ENCODE measurements at places on chromosomes 4 and X.

DNA sequence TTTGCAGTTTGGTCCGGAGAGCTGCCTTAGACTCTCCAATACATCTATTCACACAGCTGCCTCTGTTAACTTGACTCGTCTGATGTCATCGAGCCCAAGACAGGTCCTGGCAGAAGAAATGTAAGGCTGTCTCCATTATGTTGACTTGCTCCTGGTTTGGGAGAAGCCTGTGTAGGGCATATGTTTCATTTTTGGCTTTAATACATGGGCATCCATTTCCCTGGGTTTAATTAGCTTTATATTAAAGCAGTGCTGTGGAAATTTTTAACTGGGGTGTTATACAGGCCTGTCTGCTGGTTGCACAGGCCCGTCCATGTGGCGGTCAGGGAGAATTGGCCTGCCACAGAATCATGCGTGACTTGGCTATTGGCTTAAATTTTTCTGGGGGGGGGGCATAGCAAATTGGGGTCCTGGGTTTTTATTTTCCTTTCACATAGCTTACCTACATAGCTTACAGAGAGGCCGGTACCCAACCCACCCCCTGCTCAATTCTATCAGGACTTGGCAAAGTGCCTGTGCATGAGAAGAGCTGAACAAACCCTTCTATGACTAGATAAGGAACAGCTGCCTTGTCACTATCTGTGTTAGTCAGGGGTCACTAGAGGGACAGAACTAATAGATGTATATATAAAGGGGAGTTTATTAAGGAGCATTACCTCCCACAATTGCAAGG lies 123.5 kb upstream of the WDR1 start:
- DNase-seq: no peak

GRCh38 chrX:24391843-24392242 lies 31.4 kb downstream of the SUPT20HL1 start:
- DNase-seq: no peak

- DNase-seq: no peak
These were observed 61.6 kb upstream of the CD99 start for GRCh38 chrX:2629316-2630007.

GRCh38 chrX:132488180-132488705 lies 595 bp downstream of the MBNL3 start:
- no peak for DNase-seq

DNA sequence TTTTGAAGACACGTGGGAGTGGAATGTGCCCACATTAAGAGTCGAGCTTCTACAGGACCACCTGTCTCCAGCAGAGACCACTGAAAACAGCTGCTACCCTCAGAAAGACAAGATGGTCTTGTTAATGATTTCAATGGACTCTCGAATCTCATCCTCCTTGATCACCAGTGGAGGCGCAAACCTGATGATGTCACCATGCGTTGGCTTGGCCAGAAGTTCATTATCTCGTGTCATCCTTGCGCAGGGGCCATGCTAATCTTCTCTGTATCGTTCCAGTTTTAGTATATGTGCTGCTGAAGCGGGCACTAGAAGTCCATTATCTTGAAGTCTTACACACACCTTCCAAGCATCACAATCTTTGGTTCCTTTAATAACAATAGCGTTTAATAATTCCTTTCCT lies 23.3 kb downstream of the SPACA5B start:
- DNase-seq: no peak

DNA sequence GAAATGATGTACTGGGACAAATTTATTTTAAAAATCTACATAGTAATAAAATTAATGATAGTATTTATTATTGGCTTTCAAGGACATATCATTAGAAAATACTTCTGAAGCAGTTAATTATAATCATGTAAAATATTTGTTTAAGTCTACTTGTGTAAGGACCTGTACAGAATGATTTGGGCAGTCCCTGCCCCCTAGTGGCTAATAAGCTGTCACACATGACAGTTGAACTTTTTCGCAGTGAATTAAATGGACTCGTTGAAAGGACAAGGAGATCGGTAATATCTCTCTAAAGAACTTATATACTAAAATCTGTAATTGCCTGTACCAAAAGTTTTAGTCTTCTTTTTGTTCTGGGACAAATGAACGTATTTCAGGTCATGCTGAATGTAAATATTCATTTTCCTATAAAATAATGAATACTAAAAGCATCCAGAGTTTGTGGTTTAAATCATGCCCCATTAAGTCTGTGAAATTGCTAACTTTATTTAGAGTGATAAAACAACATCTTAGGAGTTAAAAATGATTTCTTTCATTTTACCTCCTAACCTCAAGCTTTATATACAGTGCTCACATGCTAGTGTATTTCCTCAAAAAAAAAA lies 13.6 kb downstream of the EXOC1 start:
- DNase-seq: no peak

- DNase-seq: no peak
These were observed 77.9 kb upstream of the AFF2 start for GRCh38 chrX:148422526-148422925.

DNA sequence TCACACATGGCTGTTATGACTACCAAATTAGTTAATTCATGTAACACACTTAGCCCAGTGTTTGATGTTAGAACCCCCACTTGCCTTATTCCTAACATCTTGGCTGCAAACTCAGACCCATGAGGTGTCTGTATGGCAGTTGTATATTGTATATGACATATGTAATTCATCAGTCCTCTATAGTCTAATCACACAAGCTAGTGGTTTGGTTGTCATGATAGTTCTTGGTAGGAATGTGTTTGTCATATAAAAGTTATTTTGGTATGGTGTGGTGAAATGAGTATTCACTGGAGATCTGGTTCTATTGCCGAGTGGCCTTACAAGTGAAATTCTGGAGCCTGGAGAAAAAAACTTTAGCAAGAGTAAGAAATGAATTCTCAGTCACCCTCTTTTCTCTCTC lies 149.2 kb downstream of the AWAT2 start:
- DNase-seq: no peak

DNA sequence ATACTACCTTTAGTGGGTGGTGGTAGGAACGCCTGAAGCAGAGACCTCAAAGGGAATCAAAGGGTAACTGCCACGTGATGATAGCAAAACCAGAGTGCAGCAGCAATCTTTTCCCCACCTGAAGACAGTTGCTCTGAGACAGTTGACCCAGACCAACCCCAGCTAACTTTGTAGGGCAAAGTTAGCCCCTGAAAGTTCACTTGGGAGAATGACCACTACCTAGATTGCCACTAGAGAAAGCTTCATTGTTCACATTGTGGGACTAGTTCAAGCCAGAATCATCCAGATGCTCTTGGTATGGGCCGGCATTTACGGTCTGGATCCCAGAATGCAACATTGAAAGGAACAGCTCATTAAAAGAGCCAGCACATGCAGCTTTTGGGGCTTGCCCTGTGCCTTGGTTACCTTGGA lies 4.1 kb downstream of the SEPTIN6 start:
- no peak for DNase-seq

DNA sequence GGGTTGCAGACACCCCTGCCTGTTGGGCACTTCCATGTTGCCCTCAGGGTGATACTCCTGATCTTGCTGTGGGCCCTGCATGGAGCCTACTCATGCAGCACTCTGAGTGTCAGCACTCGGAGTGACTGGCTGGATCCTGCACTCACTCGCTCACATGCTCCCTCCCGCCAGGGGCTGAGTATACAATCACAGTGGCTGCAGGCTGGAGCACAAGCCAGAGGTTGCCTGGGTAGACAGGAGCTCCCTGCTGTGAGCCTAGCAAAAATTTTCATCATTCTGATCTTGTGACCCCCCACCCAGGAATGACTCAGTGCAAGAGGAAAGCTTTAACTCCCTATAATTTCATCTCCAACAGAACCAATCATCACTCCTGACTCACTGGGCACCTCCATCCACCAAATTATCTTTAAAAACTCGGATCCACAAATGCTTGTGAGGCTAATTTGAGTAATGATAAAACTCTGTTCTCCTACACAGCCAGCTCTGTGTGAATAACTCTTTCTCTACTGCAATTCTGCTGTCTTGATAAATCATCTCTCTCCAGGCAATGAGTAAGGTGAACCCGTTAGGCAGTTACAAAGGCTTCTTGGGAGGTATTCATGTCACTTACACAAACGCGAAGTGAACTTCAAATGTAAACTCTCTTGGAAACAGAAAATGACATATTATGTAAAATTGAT lies 1180.8 kb upstream of the PABPC4L start:
- no peak for DNase-seq

GRCh38 chr4:6773106-6773505 lies 9.4 kb upstream of the KIAA0232 start:
- DNase-seq: no peak

- DNase-seq: no peak
These were observed 1074.1 kb upstream of the SLIT2 start for GRCh38 chr4:19177616-19178015.

DNA sequence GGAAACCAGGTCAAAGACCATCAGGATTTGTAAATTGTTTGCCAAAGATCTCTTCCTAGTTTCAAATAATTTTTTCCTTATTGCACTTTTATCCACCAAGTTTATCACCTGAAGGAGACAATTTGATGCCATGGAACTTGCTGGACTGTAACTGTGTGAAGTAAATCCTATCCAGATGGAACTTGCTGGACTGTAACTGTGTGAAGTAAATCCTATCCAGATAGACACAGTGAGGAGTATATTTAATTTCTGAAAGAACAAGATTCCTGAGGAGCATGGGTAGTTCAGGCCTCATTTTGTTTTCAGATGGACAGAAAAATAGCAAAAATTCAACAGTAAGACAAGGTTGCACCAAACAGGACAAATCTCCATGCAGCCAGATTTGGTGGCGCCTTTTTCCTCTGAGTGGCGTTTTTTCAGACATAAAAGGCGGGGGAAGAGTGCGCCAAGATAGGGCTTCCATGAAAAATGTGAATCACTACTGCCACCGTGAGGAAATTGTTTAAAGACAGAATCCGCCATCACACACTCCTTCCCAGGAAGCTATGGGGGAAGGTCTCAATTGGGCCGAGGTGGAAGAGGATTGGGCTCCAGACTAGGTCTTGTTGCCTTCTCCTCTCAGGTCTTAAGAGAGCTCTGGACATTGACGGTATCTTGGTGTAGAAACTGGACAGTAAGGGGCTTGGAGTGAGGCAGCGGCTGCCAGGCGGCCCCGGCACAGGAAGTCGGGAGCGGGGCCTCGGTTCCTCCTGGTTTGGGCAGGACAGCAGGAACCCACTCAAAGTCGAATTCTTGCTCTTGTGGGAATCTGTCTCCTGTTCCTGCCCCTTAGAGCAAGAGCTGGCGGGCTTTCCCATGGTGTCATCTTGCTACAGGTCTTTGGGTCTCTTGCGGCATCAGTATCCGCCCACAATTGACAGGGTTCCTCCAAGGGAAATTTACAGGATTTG lies 234.7 kb downstream of the OR13H1 start:
- DNase-seq: no peak

DNA sequence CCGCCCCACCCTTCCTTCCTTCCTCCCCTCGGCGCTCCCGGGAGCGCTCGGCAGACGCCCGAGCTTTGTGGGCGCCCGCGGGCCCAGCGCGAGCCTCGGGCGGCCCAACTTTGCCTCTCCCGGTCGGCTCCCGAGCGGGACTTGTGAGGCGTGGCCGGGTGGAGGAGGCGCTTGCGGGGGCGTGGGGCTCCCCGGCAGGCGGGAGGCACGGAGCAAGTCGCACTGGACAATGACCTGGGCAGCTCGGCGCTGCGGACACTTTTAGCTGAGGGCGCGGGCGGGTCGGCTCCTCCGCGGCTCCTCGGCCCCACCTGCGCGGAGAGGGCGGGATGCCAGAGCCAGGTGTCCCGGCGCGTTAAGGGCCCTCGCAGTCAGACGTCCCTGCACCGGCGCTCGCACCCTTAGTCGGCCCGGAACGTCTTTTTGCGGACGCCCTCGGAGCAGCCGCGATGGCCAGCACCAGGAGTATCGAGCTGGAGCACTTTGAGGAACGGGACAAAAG lies 385 bp downstream of the DCLK2 start:
- DNase-seq: no peak

- DNase-seq: no peak
These were observed 10.8 kb downstream of the HNRNPDL start for GRCh38 chr4:82419451-82419850.

- no peak for DNase-seq
These were observed 89.8 kb downstream of the PHKA2 start for GRCh38 chrX:18894156-18894555.

DNA sequence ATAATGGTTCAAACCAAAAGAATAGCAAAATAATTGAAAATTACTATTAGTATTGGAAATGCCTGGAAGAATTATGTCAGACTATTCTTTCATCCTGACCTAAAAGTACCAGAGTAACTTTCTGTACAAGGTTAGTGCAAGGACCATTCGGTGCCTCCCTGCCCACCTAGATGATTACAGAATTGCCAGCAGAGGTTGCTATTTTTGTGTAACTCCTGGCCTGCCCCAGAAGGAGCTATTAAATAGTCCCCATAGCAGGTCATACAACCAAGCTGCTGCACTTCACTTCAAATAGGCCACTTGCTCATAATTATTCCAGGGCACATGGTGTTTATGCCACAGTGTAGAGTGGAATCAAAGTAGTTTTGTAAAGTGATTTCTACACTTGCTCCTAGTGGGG lies 831.1 kb upstream of the PABPC4L start:
- DNase-seq: no peak

DNA sequence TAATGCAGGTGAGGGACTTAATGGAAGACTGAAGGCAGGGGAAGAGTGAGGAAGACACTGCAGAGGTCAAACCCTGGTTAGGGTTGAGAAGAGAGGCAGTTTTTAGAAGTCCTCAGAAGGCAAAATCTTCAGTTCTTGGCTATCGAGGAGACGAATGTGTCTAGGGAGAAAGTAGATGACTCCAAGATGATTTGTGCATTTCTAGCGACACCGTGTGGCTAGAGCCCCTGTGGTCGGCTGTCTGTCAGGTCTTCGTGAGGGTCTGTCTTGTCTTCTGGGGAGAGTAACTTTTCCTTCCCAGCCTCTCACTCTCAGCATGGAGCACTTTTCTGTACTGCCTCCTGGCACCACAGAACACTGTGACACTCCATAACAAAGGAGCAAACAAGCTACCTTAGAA lies 458.1 kb downstream of the STIM2 start:
- DNase-seq: no peak

DNA sequence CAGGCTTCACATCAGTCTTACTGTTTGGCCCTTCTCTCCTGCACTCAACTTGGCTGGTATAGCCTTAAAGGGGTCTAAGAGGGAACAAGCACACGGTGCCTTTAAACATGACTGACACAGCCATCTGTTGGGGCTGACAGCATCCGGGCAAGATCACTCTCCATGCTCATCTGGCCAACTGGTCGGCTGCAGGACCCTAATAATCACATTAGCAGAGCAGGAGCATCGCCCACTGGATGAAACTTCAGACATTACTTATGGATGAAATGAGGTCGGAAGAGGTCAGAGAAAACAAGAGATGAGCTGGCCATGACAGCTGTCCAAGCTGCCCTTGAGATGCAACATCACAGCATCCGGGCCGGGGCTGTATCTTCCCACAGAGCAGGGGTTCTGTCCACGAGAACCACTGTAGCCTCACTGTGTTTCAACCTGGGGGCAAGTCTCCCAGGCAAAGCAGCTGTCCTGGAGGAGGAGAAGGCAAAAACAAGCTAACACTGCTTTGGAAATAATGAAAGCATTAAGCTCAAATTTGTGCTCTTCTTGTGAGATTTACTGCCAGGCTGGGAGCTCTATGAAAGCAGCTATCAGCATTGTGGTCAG lies 94.4 kb upstream of the TTC29 start:
- DNase-seq: no peak
